ENCODE measurements at places on chromosomes 11 and 22.

- DNase-seq, result no peak
Measured at GRCh38 chr11:1797391-1798125, 33.8 kb upstream of the CTSD start.

- no peak for DNase-seq
Measured at GRCh38 chr11:86678823-86679222, 6.4 kb upstream of the ME3 start.

DNA sequence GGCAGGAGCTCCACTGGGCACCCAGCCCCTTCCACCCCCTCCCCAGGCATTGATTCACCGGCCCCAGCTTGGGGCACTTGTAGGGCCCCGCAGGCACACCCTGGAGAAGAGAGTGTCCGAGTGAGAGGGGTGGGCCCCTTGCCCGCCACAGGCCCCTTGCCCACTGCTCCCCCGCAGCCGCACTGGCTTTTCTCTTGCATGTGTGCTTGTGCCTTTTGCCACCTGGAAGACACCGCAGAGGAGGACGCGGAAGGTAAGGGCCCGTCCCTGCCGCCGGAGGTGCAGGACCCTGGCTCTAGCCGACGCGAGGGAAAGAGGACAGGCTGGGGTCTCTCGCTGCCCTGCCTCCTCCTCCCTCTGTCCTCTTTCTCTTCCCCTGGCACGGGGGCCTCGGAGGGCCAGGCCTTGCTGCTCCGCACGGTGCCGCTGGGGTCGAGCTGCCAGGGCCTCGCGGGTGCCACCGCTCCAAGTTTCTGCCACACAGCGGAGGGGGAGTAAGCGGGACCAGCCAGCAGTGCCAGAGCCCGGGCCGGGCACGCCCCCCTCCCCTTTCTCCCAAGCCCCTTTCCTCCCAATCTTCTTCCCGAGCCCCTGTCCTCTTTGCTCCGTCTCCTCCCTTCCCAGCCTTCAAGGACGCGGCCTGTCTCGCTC, 9.5 kb downstream of the TNNT3 start:
- no peak for DNase-seq

GRCh38 chr22:36291831-36292740, 39.2 kb downstream of the APOL1 start:
- DNase-seq, result no peak

GRCh38 chr22:45709866-45710265, 38.2 kb downstream of the ATXN10 start:
- DNase-seq, result no peak

DNA sequence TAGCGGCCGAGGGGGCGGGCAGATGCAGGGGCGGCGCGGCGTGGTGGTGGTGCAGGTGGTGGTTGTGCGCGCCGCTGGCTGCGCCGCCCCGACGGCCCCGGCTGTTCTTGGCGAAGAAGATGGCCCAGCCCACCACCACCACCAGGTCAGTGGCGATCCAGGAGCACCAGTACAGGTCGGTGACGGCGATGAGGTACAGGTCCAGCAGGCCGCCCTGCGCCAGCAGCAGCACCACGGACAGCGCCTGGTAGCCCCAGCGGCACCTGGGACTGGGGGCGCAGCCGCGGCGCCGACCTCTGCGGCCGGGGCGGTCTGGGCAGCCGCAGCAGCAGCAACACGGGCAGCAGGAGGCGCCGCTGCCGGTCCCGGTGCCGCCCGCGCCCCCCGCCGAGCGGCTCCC, 879 bp downstream of the TMEM121B start:
- DNase-seq, result no peak

- no peak for DNase-seq
Measured at GRCh38 chr11:8941341-8942103, 1.3 kb downstream of the ASCL3 start.

GRCh38 chr11:107801641-107802040, 56.9 kb downstream of the SLC35F2 start:
- DNase-seq, result no peak

DNA sequence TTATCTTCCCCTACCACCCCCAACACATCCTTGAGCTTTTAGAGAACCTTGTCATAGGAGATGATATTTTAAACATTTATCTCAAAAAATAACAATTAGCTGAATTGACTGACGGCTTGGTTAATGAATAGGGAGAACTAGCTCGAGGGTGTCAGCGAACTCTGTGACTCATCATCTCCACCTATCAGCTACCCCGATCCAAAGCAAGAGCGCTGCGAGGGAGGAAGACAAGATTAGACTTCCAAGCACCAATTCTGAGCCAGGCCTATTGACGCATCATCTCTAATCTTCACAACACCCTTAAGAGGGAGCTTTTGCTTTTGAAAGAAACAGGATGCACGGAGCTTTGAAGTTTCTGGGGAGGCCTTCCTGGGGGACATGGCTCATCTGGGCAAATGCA, 51.0 kb upstream of the GALNT18 start:
- DNase-seq, result no peak

DNA sequence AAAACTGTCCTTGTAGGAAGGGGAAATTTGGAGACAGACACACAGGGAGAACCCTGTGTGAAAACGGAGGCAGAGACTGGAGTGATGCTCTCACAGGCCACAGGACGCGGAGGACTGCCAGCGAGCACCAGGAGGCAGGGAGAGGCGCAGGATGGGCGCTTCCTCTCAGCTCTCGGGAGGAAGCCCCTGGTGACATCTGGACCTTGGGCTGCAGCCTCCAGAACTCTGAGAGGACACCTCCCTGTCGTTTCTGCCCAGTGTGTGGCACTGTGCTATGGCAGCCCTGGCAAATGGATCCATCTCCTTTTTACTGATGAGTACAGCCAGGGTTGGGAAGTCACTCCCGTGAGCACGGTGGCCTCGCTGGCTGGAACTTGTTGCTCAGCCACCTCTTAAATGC, 73.9 kb downstream of the LRRC32 start:
- DNase-seq, result no peak

- no peak for DNase-seq
Measured at GRCh38 chr11:119742263-119742861, 13.4 kb upstream of the NECTIN1 start.

DNA sequence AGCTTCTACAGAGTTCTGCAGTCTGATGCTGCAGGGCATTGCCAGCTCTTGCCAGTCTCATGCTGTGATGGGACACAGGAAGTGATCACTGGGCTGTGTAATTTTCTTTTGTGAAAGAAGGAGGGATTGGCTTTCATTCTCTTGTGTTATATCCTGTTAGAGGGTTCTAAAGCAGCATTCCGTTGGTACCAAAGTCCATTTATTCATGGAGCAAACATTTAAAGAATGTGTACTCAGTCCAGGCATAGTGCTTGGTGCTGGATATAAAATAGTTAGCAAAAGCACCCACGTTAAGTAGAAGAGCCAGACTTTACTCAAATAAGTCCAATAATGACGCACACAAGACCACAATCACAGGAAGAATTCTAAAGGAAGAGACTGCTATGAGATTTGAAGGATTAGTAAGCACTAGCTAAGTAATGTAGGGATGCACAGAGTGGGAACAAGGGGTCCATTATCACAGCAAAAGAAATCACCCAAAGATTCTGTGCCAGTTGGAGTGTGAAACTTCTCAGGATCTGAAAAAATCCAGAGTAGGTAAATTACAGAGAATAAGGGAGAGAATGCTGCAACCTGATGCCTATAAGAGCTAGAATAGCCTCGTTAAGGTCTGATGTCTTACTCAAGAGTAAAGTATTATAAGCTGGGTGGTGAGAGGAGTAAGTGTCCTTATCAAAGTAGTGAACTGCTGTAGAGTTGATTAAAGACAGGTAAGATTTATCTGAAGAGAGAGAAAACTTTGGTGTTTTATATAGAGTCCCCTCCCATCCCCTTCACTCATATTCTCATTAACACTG, 728.3 kb downstream of the METTL15 start:
- DNase-seq, result no peak

DNA sequence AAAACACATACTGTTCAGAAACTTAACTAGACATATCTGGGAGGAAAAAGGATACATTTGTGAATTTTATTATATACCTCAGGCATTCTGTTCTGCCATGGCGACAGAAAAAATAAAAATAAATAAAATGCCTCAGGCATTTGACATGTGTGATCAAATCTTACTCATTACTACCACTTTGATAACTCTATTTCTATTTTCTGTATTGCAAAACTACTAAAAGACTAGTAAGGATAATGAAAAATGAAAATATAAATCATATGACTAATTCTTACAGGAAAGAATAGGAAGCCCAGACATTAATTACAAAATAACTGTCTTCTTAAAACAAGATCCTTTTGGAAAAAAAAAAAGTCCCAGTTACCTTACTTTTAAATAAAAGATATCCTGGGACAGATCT, 5.3 kb downstream of the PICALM start:
- DNase-seq, result no peak

GRCh38 chr11:83583757-83584366, 297.7 kb upstream of the CCDC90B start:
- no peak for DNase-seq

GRCh38 chr22:29269731-29270474, 1.8 kb downstream of the EWSR1 start:
- no peak for DNase-seq

GRCh38 chr11:34978236-34979191, 62.1 kb downstream of the PDHX start:
- DNase-seq, result no peak

DNA sequence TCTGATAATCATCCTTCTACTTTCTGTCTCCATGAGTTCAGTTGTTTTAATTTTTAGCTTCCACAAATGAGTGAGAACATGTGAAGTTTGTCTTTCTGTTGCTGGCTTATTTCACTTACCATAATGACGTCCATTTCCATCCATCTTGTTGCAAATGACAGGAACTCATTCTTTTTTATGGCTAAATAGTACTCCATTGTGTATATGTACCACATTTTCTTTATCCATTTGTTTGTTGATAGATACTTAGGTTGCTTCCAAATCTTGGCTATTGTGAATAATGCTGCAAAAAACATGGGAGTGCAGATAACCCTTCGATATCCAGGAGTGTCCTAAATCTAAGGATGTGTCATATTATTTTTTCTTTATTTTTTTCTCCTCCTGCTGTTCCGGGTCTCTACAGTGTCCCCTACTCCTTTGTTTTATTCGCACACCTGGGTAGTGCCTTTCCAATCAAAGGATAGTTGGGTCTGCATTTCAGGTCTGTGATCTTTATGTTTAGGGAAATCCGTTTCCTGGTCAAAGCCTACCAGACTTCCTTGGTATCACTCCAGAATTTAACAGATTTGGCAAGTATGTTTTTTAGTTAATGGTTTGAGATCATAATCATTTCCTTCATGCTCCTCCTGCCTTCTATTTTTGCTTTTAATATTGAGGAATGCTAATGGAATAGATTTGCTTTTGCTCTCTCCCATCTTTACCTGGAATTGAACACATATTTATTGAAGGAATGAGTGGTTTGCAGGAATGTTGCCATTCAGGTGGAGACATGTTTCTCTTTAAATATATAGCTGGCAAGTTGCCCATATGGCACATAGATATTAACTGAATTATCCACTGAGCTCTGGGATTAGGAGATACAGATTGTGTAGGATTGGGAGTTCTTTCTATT, 53.7 kb downstream of the ARHGEF12 start:
- no peak for DNase-seq

DNA sequence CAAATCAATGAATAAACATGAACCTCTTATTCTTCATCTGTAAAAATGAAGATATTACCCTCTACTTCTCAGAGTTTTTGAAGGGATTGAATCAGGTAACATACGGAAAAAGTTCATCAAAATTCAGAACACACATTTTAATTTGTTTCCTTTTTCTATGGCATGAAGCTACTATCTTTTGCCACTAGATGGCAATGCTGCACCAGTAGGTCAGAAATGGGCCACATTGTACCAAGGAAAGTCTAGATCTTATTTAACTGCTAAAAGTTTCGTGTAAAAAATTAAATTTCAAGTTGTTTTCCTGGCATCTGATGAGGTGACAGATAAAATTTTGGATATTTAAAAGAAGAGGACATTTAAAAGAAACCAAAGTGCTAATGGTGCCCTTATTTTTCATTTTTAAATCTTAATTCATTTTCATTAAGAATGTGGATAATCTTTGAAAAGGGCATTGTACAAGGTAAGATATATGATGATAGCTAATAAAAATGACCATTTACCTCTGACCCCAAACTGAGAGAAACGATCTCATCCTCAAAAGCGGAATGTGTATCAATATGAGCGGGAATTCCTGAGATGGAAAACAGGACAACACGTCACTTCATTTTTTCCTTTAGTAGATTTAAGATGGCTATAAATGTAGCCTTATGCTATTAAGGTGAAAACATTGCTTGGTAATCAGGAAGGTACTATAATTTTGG, 16.1 kb downstream of the ALKBH8 start:
- no peak for DNase-seq

GRCh38 chr11:115222218-115222862, 281.9 kb downstream of the CADM1 start:
- no peak for DNase-seq

- no peak for DNase-seq
Measured at GRCh38 chr11:110251836-110252235, 44.6 kb downstream of the RDX start.

DNA sequence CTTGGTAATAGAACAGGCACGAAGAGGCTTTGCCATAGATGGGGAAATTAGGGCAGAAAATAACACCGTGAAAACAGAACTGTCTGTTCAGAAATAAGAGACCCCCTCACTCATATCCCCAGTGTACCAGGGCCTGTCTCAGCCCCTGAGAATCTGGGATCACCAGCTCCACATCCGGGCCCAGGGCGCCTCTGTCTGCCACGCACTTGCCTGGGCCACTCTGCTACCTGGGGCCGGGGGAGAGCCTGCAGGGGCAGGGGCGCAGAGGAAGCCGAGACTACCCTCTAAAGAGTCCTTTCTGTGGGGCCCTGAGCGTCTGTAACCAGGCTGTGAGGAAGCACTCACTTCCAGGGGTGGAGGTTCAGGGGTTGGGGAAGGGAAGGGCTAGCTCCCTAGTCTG, 19.8 kb downstream of the NECTIN1 start:
- DNase-seq, result no peak

GRCh38 chr11:110939471-110939870, 227.2 kb upstream of the ARHGAP20 start:
- DNase-seq, result no peak

DNA sequence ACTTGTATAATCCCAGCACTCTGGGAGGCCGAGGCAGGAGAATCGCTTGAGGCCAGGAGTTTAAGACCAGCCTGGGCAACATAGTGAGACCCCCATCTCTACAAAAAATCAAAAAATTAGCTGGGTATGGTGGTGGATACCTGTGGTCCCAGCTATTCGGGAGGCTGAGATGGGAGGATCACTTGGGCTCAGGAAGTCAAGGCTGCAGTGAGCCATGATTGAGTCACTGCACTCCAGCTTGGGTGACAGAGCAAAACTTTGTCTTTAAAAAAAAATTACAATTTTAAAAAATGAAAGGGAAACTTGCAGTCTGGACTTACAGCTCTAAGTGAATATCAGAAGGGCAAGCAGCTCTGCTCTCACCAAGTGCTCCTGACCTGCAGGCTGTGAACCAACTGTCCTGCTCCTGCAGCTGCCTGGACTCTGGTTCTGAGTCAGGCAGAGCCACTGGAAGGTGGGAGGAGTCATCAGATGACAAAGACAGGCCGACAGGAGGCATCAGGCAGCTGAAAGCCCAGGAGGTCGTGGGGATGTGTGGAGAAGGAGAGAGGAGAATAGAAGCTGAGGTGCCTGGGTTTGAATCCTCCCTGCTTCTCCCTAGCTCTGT, 9.6 kb downstream of the SMTNL1 start:
- DNase-seq, result no peak

GRCh38 chr22:19121631-19122142, 525 bp downstream of the DGCR2 start:
- DNase-seq, result no peak

All from stimulated activated CD4-positive, alpha-beta T cell treated with anti-CD3 and anti-CD28 coated beads, TNF-alpha, amount 100 ng/mL, for 1 hour (primary cell).